Panc1 (cell line): ENCODE measurements at places on chromosomes 1 and 21. TPM values are rescaled to one million over a fixed set of nuclear protein-coding genes. Genes with fewer than 3 reads are reported as not detected.

CFH gene
- total RNA-seq = 0.36 TPM

TMOD4 gene
- 0.80 TPM for total RNA-seq

CNIH3 gene
- 3.7 TPM for total RNA-seq

KRTCAP2 gene
- 155 TPM for total RNA-seq

AGT gene
- 0.87 TPM for total RNA-seq

BCL2L15 gene
- total RNA-seq = 0.10 TPM
